Esophagus squamous epithelium (tissue), 5 donors: ENCODE measurements at places on chromosomes 6 and 20.

DNA sequence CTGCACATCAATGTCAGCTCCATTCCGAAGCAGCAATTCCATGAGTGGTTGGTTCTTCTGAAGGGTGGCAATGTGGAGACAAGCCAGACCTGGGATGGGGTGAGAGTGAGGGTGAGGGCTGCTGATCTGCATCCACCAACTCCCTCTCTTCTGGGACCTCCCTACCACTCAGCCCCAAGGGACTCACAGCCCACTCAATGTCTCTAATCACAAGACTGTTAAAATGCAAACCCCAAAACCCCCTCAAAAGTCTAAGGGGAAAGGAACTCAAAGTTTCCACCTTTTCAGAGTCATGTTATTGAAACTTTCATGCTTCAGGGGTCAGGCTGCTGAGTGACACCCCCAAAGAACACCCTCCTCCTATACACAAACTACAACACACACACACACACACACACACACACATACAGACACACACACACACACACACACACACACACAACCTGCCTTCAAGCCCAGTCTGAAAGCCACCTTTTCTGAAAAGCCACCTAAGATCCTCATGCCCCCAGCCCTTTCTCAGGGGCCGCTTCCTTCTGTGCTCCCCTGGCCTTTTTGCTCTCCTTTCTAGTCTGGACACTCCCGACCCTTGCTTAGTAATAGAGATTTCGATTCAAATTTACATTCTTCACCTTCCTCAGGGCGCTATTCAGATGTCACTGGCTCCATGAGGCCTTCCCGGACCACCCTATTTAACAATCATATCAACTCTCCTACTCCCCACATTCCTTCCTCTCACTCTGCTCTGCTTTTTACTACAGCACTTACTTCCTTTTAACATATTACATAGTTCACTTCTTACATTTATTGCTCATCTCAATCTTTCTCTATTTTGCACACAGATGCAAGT lies 3.3 kb upstream of the SLC35B2 start:
- DNase-seq = no peak

DNA sequence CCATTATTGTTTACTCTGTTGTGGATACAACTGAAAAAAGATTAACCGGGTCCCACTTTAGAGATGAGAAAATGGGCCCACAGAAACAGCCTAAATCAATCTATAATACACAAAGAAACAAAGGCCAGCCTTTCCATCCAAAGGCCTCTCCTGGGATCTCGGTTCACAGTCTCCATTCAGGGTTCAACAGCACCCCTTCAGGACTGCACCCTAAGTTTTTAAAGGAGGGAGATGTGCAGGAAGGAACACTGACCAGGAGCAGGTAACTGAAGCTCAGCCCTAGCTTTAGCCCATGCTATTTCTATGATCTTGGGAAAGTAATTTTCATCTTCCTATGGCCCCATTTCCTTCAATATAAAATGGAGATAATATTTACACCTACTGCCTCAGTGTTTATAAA lies 147.7 kb downstream of the BTBD9 start:
- no peak for DNase-seq

DNA sequence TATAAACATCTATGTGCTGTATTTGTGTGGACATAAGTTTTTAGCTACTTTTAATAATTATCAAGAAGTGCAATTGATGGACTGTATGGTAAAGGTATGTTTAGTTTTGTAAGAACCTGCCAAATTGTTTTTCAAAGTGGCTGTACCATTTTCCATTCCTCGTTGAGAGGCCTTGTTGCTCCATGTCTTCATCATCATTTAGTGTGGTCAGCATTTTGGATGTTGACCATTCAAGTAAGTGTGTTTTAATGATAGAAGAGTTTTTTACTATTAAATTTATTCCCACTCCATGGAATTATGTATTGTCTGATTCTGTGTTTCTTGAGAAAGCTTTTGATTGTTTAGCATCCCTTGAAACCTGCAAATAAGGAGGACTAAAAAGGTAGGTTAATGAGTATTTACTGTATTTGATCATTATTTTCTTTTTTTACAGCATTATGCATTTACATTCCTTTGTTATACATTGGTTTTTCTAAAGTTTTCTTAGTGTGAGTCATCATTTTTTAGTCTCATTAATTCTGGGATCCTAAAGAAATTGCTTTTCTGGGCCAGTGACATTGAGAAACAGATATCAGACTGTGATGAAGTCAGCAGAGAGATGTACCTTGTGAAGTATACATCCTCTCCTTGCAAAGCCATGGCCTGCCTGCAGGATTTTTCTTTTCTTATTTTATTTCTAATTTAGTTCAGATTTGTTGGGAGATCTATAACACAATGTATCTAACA lies 312.8 kb upstream of the PTCHD4 start:
- no peak for DNase-seq

DNA sequence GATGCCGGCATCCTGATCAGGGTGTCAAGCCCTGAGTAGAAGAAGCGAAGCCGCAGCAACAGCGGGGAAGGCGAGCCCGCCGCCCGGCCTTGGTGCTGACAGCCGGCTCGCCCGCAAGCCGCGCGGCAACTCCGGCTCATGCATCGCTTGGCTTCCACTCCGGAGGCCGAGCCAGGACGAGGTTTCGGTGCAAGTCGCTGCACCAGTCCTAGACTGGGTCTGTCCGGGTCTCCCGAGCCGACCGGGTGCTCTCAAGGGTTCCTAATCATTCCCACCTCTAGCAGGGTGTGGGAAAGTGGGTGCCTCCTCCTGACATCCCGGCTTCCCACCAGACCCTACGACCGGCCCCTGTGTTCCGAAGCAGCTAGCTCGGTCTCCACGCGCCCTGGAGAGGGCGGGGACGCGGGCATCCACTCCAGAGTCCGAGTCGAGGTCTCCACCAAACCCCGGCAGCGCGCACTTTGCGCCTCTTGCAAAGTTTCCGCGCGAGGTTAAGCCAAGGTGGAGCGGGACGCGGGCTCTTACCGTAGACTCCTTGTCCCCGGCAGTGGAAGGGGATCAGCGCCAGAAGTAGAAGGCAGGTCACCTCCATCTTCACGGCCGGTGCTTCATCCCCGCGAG lies 1.4 kb downstream of the MDGA1 start:
- DNase-seq = no peak

- DNase-seq = no peak
Observed at GRCh38 chr6:144647971-144648651, 363.0 kb downstream of the UTRN start.

DNA sequence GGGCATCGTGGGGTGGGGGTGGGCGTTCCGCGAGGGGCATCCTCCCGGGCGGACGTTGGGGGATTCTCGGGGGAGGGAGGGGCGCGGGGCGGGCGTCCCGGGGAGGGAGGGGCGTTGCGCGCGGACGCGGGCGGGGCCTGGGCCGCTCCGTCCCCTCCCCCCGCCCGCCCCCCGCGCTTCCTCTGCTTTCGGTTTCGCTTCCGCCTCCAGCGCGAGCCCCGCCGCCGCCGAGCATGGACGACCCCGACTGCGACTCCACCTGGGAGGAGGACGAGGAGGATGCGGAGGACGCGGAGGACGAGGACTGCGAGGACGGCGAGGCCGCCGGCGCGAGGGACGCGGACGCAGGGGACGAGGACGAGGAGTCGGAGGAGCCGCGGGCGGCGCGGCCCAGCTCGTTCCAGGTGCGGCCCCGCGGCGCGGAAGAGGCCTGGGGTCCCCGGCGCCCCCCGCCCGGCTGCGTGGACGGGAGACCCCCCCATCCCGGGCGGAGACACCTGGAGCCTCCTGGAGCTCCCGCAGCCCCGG lies at the start of gene OGFR:
Gene OGFR (plus strand): TSS at position 209 of the 528 bp plus-strand sequence. CDS start 25 bp downstream, at position 234.
- DNase-seq = no peak

GRCh38 chr20:45685896-45686295 lies 15.9 kb upstream of the WFDC11 start:
- no peak for DNase-seq

DNA sequence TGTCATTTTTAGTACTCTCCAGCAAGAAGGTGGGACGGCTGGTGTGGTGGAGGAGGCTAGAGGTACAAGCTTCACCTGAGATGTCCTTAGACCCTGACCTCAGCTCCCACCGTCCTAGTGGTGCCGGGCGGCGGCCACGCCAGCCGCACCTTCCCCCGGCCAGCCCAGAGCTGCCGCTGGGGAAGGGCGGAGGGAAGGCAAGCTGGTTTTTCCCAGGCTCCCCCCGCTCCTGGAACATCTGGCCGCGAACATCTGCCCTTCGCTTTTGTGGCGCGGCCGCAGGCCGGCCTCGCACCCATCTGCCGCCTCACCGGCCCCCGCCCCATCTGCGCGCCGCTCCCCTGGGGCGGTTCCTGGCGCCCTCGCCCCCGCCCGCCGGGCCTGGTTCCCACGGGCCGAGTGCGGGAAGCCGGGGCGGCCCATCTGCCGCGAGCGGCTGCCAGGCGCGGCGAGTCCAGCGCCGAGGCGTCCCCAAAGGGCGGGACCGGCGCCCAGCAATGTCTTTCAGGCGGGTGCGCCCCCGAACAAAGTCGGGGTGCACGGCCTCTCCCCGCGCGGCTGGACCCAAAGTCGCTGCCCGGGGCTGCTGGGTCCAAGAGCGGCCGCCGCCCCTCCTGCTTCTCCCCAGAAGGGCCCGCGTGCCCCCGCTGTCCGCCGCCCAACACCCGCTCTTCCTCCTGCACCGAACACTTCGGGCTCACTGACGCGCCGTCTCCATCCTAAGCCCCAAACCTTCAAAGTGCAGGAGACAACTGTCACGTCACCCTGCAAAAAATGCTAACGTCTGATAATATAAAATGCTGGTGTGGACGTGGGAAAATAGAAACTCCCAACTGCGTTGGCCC lies 17.3 kb upstream of the ID1 start:
- DNase-seq = no peak

GRCh38 chr6:87687296-87687695 lies 14.7 kb downstream of the AKIRIN2 start:
- no peak for DNase-seq

GRCh38 chr6:41581381-41581991 lies 35.3 kb downstream of the FOXP4 start:
- DNase-seq = no peak

DNA sequence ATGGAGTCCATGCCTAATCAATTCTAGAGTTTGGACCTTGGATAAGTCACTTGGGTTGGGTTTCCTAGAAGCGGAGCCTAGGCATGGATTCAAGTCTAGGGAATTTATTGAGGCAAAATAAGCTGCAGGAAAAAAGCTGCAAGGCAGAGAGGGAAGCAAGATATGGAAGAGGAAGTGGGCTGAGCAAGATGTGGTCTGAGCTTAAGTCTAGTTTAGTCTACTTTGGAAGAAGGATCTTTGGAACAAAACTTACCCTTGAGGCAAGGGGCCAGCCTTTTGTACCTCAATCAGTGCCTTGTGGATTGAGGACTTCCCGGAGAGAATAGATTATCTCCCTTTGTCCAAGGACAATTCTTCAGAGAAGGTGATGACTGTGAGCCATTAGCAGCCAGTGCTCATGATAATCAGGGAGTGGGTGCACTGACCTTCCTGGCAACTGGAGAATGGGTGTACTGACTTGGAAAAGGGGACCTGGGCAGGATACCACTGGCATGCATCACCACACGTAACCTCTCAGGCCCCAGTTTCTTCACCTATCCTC lies 10.9 kb downstream of the ZSCAN9 start:
- DNase-seq = no peak

- no peak for DNase-seq
Observed at GRCh38 chr6:15527838-15528617, 134.8 kb downstream of the DTNBP1 start.
